Right lobe of liver (tissue), 6 donors: ENCODE measurements at places on chromosomes 4 and X.

DNA sequence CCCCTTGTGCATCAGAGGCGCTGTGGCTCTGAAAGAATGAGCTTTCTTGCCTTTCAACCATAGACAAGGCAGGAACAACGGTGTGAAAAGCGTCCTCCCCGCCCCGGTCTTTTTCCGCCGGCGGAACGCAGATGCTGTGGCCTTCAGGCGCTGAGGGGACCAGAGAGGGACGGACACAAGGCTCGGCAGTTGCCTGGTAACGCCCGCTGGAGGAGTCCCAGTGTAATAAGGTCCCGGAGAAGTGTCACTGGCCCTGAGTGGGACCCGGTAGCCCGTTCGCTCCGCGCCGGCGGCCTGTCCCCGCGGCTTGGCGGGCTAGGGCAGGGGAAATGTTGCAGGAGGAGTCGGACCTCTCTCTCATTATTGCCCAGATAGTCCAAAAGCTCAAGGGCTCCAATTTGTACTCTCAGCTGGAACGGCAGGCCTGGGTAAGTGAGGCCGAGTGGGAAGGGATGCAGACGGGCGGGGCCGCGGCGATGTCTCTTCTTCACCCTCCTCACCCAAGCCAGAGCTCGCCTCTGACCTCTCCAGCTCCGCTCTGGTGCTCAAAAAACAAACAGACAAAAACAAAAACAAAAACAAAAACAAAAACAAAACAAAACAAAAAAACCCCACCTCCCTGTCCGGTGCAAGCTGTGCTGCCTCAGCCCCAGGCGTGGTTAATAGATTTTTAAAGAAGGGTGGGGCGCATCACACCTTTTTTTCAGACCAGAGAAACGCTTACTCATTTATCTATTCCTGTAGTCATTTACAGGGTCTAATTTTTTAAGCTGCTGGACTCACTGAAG is at the start of gene TBC1D19:
Gene TBC1D19 (plus strand): TSS at position 220 of the 788 bp plus-strand sequence. CDS start 110 bp downstream, at position 330.
- peak; percentile 89 for DNase-seq

- DNase-seq = no peak
These were observed 6.1 kb downstream of the L1CAM start for GRCh38 chrX:153879741-153880439.

DNA sequence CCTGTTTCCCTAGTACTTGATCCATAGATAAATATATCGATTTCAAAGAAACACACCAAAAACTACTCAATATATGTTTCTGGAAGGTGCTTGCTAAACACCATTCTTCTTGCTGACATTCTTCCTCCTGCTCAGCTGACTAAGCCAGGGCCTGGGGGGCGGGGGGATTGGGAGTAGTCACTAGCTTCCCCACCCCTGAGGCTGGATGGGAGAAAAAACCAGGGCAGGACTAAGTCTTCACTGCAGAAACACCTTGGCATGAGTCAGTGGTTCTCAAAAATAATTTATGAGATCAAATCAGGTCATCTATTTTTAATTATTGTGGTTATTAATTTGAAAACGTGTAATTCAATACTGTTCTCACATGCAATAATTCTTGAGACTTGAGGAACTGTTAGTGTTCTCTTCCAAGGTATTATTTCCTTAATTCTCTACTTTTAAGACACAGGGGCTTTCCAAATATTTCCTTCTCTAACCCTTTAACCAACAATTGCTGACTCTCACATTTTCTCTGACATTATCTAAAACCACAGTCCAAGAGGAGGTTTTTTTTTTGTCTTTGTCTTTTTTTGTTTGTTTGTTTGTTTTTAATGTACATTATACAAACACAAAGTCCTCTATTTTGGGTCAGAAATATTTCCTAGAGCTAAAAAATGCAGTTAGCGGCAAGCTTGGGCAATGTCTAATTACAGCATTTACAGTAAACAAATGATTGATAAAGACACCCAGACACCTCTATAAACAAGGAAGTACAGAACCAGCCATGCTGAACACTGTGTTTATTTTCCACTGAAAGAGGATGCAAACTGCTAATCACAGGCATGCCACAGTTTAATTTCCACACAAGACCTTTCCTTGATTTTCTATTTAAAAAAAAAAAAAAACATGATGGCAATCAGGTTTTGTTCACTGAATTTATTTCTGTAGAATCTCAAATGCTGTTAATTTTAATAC is 120.3 kb upstream of the USP9X start:
- no peak for DNase-seq

GRCh38 chrX:87160435-87161010 is 357.1 kb upstream of the KLHL4 start:
- DNase-seq = no peak

DNA sequence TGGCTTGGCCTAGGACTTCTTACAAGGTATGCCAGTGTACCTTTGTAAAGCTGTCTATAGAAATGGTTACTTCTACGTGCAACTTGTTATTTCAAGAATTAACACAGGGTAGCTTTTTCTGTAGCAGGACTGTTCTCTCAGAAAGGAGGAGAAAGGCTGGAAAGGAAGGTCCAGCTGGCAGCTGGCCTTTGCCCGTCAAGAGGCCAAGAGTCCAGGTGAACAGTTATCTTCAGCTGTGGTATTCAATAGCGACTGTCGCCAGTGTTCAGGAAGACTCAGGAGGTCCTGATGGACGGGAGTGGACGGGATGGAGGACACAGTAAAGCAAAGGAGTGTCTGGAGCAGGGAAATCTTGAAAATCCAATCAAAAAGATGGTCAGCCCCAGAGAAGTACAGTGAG is 4.7 kb downstream of the CYP4V2 start:
- peak; percentile 68 for DNase-seq

DNA sequence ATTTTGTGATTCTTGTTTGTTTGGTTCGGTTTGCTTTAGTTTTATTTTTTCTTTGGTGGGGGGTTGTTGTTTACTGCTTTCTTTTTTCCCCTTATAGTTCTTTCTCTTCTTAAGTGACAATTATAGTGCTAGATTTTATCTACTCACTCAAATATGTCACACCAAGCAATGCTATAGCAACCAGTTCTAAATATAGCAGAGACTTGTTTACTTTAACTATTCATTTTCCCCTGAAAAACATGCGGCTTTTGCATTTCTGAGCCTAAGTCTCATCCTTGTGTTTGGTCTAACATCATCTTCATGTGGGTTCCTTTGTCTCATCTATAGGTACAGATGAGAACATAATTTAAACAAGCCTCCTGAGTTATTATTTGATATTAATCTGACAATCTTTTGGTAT is 676.6 kb downstream of the FAT4 start:
- DNase-seq = no peak

GRCh38 chrX:135432881-135433521 is 11.3 kb downstream of the SMIM10L2A start:
- no peak for DNase-seq

DNA sequence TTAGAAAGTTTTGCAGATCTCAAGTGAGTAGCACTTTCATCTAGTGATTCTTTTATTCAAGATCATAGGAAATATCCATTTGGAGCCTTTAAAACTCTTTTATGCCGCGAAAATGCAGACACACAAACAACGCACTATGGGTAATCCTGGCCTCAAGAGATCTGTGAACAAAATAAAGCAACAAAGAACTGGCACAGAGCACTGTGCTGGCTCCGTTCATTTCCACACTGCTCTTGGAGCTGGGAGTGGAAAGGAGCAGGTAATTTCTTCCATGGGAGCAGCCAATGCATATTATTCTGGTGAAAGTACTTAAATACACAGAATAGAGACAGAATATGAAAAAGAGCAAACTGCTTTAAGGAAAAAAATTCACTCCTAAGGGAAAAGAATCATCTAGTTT is 172.7 kb upstream of the FRG1 start:
- no peak for DNase-seq

GRCh38 chr4:116733370-116733769 is 352.0 kb downstream of the TRAM1L1 start:
- no peak for DNase-seq

DNA sequence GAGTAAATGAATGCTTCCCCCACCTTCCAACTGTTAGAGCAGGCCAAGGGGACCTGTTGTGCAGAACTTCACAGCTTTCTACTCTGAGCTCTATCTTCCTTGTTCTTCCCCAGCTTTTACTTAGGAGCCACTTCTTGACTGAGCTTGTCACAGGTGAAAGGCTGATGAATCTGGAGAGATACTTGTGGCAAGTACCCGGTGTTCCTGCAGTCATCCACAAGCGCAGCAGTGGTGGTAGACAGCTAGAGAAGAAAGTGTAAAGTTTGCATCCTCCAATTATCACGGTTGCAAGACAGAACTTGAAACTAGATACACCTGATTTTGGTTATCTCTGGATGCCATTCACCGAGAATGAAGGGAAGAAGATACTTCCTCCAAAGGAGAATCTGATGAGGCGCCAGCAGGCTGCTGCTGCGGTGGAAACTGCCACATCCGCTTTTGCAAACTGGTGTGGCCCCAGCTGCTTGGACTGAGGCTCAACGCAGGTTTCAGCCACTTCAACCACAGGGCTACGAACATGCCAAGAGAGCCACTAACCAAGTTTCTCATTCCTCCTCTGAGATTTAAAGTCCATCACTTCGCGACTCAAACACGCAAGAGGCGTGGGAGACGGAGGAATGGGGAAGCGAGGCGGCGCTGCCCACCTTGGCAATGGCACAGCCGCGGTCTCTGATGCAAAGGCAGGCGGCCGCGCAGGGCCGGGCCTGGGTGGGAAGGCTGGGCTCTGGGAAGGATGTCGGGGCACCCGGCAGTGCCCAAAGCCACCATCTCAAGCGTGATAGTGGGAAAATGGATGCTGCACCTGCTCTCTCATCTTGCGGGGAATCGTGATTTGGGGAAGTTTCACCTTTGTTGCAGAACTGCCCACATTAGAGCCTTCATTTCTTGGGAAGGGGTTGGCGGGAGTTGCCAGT is 1.3 kb upstream of the FHIP1A start:
- peak; percentile 63 for DNase-seq

DNA sequence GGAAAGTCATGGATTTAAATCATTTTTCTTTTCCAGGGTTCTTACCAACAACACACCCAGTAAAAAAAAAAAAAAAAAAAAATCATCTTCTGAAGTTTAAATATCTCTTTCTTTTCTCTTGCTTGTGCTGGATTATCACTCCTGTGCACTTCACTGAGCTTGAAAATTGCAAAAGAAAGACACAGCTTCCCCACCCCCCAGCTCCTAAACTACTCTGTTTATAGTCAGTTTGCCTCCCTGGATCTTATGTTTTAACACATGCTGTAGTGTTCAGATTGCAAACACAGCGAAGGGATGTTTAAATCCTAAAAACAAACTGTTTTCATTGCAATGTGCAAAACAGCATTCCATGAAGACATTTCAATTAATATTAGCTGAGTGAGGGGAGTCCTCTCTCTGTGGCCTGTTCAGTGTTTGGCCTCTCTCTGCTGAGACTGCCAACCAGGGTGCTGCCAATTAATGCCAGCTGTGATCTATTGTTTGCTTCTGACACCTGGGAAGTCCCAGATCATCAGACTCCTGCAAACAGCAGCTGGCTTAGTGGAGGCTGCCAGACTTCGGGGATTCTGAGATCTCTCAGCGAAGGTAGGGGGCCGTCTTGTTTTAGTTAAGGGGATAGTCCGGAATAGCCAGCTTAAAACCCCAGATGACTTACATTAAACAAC is 171.1 kb upstream of the PITX2 start:
- DNase-seq = no peak

GRCh38 chrX:154749856-154750255 is 1.0 kb downstream of the GAB3 start:
- no peak for DNase-seq

- DNase-seq = no peak
These were observed 111.6 kb downstream of the APOOL start for GRCh38 chrX:85115252-85115651.

- DNase-seq = no peak
These were observed 174.4 kb downstream of the REPS2 start for GRCh38 chrX:17120816-17121215.

DNA sequence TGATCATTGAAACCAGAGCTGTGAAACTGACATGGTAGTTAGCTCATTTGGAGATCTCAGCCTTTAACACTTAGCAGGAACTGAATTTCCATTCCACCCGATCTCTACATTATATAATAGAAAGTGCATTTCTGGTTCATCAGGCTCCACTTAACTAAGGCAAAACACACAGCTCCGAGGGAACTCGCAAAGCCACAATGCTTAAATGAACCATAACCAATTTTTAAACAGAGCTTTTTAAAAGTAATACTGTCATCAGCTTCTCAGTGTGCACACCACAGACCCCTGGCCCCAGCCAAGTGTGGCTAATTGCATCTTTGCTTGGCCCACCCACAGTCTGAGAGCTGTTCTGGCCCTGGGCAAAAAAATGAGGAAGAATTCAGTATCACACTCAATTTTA is 66.1 kb downstream of the DCHS2 start:
- DNase-seq = no peak

- no peak for DNase-seq
These were observed 56.8 kb downstream of the SEPSECS start for GRCh38 chr4:25103418-25103817.

DNA sequence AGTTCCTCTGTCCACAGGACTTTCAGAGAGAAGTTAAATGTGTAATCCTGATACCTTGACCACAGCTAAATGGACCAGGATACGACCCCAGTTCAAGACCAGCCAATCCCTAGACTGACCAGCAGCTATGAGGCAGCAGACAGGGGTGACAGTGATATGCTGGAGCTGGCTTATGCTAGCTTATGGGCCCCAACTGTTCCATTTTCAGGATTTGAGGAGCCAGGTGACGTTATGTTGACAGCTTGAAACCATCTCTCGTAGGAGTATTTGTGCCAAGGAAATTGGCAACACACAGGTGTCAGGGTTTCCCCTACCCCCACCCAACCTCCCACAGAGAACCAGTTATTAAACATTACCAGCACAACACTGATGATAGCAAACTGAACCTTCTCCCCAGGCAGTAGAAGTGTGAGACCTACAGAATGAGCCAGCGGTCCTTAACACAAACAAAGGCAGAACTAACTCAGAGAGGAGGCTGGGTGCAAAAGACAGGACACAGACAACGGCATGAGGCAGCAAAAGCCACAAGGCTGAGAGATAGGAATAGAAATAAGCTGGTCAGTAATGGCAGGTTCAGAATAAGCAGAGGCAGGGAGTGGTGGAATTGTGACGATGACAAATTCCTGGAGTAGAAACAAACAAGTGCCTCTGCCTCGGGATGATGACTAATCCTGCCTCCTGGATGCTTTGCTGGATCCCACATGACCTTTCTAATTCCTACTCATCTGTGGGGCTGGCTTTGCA is 85.6 kb upstream of the CPEB2 start:
- no peak for DNase-seq

- DNase-seq = no peak
These were observed 2.7 kb upstream of the NUDT9 start for GRCh38 chr4:87419578-87420249.

GRCh38 chrX:130555341-130555740 is 153.6 kb downstream of the RBMX2 start:
- no peak for DNase-seq

DNA sequence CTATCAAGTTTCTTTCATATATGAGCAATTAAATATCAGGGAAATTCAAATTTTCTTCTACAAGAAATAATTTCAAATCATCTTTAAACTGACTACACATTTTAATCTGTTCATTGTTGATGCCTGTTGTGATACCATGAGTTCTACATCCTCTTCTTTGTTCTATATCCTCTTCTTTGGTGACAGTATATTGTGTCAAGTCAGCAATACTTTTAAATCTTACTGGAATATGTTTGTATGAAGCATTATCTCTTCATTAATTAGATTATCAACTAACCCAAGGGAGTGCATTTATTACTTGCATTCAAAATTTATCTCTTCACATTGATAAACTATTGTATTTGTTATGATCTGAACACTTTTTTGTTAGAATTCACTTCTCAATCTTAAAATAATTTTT is 275.0 kb upstream of the INTU start:
- no peak for DNase-seq
